ENCODE measurements at places on chromosomes 4 and X.

- DNase-seq, result no peak
Measured at GRCh38 chr4:98711526-98711925, 53.1 kb upstream of the TSPAN5 start.

DNA sequence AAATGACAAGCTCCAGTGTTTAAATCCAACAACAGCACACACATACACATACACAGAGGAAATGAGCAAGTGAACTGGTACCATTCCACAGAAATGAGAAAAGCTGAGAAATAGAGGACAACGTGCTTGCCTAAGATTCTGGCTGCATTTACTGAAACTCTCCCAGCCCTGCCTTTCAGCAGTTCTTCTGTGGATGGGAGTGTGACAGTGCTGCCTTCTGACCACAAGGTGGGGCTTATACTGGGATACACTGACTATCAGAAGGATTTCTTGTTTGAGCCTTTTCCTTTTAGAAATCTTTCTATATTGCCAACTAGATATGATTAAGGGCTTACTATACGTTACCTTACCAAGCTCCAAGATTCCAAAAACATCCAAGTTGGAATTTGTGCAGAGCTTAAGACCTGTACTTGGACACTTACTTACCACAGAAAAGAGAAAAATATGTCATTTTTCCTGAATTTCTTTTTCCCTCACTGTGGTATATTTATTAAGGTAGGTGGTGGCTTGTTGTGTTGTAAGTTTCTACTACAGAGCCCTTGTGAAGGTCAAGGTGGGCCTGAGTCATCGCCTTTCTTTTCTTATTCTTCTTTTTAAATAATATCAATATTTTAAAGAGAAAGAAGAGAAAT, 10.7 kb upstream of the CXCL8 start:
- peak; percentile 47 for DNase-seq

GRCh38 chr4:26863512-26863911, 2.9 kb downstream of the STIM2 start:
- no peak for DNase-seq

DNA sequence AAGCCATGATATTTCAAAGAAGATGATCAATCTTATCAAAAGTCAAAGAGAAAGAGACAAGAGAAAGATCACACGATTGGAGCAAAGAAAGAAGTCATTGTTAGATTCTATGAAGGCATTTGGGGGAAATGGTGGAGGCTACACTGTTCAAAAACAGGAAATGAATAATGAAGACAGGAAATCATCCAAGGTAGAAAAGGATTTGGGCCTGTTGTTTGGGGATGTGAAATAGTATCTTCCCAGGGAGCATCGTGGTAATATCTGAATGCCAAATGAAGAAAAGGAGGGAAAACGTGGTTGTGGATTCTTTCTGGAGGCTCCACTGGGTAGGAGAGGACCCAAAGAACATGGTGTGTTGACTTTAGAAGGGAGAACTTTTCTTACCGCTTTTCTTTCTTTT, 482.4 kb downstream of the NLGN4X start:
- no peak for DNase-seq

GRCh38 chrX:46059316-46059715, 485.9 kb downstream of the ZNF674 start:
- no peak for DNase-seq
